Esophagus squamous epithelium (tissue), 5 donors: ENCODE measurements at places on chromosomes 6 and 20.

DNA sequence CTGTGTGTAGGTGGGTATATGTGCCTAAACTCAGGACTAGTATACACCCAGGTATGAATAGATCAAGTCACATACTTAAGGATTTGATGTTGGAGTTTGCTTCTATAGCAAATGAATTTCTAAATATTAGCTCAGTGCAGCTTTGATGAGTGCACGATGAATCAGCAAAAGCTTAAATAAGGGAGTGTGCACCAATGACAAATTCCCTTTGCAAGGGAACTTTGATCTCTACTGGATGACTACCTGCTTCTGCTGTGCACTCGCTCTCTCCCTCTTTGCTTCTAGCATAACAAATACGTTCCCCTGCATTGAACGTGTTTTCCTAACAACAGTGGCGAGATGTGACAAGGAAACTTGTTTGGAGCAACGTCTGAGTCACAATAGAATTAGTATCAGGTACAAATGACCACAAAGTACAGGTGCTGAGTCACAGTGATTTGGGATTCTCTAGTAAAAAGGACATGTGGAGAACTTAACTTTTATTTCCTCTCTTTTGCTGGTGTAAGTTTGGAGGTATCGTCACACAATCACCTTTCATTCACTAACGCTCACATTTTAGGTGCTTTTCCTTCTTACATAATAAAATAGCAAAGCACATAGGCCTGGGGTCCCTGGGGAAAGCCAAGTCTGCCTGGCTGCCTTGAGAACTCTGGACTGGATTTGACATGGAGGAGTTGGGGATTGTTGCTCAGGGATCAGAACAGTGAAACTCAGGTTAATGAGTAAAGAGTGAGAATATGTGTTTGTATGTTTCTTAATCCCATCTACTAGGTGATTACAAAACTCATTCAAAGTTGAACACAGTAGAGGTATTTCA, 49.7 kb downstream of the KLHL31 start:
- DNase-seq, result no peak

DNA sequence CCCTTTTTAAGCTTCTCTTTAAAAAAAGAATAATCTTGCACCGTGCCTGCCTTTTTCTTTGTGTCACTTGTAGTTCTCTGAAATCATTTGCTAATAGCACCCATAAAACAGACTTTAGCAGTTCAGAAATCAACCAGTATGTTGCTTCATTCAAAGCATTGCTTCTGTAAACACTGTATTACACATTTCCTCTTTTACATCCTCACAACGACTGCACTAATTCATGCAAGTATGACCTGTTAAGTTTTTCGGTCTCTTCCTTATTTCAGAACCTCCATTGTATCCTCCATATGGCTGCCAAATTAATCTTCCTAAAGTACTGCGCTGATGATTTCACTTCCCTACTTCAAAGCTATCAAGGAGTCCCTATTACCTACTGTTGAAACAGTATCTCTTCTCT, 142.9 kb upstream of the RNF217 start:
- no peak for DNase-seq

DNA sequence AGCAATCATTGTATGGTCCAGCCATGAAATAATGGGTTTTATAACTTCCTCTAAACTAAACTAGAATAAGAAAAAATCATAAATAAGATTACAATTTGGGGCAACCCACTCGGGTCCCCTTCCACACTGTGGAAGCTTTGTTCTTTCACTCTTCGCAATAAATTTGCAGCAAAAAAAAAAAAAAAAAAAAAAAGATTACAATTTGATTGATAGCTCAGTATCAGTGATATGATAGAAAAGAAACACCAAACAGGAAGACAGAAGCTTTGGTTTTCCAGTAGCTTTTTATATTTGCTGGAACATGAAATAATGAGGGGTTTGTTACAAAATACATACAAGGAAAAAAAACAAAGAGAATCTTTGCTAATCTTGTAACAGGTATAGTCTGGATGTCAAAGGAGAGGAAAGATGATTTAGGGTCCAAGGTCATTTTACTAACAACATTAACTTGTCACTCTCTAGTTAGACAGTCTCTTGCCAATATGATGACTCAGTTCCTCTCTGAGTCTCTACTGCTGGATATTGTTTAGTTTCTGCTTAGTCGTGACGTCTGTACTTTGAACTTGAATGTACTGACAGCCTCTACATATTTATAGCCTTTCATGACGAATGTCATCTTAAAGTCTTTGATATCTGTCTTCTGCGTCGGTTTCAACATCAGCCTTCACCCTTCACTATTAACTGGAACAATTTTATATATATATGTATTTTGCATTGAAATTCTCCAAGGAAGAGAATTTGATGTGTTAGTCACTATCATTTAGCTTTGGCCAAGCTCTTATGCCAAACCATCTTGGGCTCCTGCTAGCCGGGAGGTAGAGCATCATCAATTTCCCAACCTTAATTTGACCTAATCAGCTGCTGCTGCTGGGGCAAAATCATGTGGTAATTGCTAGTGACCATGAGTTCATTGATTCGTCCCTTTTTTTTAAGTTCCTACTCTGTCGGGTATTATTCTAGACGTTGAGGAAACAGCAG, 213.1 kb upstream of the STXBP5 start:
- no peak for DNase-seq

GRCh38 chr6:123215211-123215610, 219.2 kb downstream of the CLVS2 start:
- no peak for DNase-seq

DNA sequence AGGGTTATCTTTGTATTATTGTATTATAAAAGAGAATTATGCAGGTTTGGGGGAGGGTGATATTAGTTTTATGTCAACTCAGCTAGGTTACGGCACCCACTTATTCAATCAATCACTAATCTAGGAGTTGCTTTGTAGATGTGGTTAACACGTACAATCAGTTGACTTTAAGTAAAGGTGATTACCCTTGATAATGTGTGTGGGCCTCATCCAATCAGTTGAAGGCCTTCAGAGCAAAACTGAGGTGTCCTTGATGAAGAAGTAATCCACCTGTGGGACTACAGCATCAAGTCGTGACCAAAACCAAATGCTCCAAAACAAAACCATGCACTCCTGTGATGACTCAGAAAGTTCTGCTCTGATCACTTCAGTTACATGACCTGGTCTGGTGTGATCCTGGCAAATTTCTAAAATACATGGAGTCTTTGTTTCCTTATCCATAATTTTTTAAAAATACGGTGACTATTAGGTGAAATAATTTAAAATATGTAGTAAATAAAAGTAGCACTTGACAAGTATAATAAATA, 114.1 kb downstream of the IYD start:
- DNase-seq, result no peak

DNA sequence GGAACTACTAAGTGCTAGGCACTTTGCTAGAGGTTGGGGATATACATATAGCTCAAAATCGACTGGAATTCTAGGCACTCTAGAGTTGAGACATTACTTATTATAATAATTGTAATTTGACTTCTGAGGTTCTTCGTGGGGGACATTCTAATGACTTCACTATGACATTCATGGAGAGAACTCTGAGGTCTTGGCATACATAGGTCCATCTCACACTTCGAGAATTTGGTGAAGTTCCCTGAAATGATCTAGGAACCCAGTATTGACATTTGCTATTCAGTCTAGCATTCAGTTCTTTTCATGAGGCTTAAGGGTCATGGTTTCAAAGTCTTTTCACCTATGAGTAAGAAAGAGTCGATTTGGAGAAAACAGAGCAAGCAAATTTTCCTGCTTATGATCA, 446.6 kb upstream of the JAG1 start:
- no peak for DNase-seq

DNA sequence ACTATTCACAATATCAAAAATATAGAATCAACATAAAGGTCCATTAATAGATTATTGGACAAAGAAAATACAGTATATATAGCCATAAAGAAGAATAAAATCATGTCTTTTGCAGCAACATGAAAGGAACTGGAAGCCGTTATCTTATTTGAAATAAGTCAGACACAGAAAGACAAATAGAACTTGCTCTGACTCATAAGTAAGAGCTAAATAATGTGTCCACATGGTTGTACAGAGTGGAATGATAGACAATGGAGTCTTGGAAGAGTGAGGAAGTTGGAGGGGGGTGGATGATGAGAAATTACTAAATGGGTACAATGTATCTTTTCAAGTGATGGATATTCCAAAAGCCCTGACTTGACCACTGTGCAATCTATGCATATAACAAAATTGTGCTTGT, 613.5 kb downstream of the PHF3 start:
- no peak for DNase-seq

- no peak for DNase-seq
Observed at GRCh38 chr6:112188906-112189305, 65.5 kb downstream of the LAMA4 start.
